Right forelimb (tissue), 1 donor: ENCODE measurements at places on chromosomes 3 and 15.

GRCh38 chr3:71917545-71917944, 132.6 kb upstream of the PROK2 start:
- no peak for DNase-seq

DNA sequence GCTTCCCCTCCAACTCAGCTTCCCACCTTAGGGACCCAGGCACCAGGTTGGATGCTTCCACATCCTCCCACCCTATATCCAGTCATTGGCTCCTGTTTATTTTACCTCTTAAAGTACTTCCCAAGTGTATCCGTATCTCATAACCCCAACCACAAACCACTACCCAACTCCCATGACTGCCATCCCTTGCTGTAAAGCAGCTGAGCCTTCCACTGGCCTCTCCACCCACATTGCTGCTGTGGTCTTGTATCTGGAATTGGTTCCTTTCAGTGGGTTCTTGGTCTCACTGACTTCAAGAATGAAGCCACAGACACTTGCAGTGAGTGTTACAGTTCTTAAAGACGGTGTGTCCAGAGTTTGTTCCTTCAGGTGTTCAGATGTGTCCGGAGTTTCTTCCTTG, 79.8 kb upstream of the HRH1 start:
- DNase-seq: no peak

DNA sequence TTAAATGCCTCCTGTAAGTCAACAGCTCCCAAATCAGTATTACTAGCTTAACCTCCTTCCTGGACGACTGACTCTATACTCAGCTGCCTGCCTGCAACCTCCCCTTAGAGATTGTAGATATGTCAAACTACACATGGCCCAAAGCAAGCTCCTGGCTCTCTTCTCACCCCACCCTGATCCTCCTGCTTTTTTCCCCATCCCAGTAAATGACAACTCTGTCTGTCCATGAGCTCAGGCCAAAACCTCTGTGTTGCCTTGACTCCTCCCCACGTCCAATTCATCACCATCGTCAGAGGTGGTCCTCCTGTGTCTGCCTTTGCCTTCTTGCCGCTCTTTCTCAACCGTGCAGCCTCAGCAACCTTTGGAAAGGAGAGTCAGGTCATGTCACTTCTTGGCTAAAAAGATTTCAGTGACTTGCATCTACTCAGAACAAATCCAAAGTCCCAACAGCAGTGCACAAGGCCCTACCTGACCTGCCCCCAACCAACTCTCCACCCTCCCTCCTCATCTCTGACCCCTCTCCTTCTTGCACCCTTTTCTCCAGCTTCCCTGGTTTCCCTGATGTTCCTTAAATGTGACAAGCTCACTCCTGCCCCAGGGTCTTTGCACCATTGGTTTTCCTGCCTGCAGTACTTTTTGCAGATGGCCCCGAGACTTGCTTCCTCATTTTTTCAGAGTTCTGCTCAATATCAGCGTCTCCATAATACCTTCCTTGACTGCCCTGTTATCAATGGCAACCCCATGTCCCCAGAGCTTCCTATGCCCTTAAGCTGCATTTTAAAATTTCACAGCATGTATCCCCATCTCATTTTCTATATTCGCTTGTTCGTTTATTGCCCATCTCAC, 52.8 kb downstream of the LSM3 start:
- no peak for DNase-seq

- DNase-seq: no peak
Observed at GRCh38 chr15:38687340-38687739, 122.7 kb upstream of the RASGRP1 start.

DNA sequence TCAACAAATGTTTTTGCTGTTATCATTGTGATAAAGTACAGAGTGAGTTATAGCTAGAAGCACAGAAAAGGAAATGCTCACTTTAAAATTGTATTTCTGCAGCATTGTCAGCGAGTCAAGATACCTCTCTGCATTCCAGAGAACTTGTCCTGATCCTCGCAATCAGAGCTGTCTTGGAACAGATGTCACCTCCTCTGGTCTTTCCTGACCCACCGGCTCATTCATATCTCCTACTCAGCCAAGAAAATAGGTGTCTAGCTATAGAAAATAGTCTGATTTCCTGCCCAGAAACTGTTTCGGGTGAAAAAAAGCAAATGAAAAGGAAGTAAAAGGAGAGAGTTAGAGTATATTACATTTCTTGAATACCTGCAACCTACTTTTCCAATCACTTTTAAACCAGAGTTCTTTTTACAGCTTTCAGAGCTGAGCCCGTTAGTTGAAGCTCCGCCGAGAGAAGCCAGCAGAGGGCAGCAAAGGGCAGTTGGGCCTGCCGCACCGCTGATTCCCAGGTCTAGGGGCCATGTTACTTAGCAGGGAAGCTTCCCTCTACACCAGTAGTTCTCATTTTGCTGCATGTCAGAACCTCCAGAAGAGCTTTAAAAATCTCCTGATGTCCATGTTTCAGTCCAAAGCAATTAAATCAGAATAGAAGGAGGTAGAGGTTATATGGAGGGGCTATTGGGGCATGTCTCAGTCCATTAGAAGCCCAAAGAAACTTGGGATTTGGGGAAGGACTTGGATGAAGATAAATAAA, 185.7 kb upstream of the THRB start:
- peak; percentile 80 for DNase-seq

GRCh38 chr3:197175503-197175902, 122.9 kb downstream of the DLG1 start:
- no peak for DNase-seq

- DNase-seq: no peak
Observed at GRCh38 chr3:52483577-52484381, 11.4 kb upstream of the STAB1 start.

DNA sequence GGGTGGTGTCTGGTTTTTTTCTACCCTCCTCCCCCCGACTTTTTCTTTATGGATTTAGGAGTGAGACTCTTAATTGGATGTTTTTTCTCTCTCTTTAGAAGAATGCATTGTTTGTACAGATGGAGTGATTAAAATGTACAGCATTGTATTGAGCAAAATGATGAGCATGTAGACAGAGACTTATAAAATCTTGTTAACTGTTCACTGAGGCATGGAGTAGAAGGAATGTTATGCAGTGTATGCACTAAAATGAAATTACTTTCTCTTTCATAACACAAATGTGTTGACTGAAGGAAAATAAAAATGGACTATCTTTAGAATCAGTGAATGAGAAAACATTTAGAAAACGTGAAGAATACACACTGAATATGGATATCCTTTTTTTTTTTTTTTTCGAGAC, 39.8 kb downstream of the ZFAND6 start:
- DNase-seq: no peak

GRCh38 chr3:194084284-194084683, 51.7 kb upstream of the HES1 start:
- DNase-seq: no peak

DNA sequence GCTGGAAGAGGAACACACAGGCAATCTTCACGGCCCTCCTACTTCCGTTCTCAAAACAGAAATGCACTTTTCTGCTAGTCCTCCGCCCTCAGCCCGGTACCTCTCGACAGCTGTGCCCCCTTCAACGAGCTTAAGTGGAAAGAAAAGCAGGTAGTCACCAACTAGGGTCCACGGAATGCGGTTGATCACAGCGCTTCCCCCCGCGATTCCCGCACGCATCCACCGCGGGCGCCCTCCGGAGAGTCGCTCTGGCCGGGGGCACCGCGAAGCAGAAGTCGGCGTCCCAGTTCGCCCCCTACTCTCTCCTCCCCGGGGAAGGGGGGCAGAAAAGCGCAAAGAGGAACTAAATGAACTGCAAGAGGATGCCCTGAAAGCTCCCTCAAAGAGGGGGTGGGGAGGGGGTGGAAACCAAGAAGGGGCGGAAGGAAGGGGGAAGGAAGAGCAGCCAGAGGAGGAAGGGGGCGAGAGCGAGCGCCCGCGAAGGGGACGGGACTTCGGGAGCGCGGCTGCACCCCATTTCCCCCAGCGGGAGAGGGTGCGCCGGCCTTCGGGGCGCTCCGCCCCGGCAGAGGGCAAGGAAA, 738 bp downstream of the ACAP2 start:
- peak; percentile 76 for DNase-seq
